ENCODE measurements at places on chromosomes 4 and X. TPM values are rescaled to one million over a fixed set of nuclear protein-coding genes. Genes with fewer than 3 reads are reported as not detected.

Gene TRIML2
- polyA plus RNA-seq = not detected

Gene BEX1
- polyA plus RNA-seq = not detected

Gene DKK2
- not detected for polyA plus RNA-seq

Gene MAGEA10
- polyA plus RNA-seq = not detected

Gene MAB21L2
- polyA plus RNA-seq = not detected

Gene GSPT2
- polyA plus RNA-seq = 0.40 TPM

Gene HSFX1
- polyA plus RNA-seq = not detected

DNA sequence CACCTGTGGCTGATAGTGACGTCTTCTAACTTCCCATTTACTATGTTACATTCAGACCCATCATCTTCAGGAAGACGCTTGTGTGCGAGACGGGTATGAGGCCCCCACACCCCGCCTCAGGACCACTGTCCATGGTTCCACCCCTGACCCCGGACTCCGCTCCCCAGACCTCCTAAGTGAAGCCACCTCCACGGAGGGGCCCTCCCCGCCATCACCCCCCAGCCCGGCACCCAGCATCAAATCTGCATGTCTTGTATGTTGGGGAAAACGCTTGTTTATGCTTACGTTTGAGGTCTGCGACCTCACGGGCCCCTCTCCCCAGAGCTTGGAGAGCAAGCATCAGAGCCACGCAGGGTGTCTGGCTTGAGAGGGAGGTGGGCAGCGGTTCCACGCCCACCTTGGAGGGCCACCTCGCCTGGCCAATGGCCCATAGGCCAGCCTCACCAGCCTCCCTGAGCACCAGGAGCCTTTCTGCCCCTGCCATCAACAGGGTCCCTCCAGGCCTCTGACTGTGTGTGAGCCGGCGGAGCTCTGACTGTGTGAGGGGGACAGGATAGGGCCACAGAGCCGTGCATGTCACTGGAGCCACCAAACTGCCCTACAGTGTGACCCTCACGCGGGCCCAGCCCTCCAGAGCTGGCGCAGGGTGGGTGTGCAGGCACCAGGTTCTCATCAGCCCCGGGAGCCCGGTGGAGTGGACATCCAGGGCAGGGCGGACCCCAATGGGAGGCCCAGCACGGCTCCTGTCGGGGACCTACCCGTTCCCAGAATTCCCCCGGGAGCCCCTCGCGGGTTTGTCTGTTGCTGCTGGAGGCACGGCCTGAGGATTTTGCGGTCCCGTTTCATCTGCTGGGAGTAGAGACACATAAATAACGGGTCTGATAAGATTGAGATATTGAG, 88.4 kb upstream of the NKX1-1 start:
- no peaks in the 10 kb centered on the region for H3K4me1 ChIP-seq
- no peaks in the 10 kb centered on the region for H3K27me3 ChIP-seq
- no peak overlapping the region for H3K4me3 ChIP-seq
- H3K27ac ChIP-seq = no peak overlapping the region

DNA sequence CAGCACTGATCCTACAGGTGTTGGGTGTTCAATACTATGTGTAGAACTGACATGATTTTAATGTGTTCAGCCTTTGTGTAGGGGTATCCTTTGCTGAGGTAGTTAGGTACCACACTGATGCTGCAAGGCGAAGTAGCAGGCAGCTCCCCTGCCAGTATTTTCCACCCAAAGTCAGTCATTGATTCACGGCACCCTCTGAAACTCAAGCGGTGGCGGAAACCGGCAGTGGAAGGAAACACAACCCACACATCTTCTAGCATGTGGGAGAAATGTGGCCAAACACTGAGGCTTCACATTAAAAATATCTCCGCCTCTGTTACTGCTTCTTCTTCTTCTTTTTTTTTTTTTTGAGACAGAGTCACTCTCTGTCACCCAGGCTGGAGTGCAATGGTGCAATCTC, 126.3 kb downstream of the AASDH start:
- DNase-seq = no peak
- H3K4me3 ChIP-seq = no peak overlapping the region
- no peaks in the 10 kb centered on the region for H3K27me3 ChIP-seq
- no peaks in the 10 kb centered on the region for H3K36me3 ChIP-seq
- no peaks in the 10 kb centered on the region for H3K4me1 ChIP-seq
- H3K27ac ChIP-seq = no peak overlapping the region

GRCh38 chr4:97142893-97143292, 1000.4 kb downstream of the STPG2 start:
- H3K27ac ChIP-seq = no peak overlapping the region
- H3K27me3 ChIP-seq = no peaks in the 10 kb centered on the region
- H3K36me3 ChIP-seq = no peaks in the 10 kb centered on the region
- DNase-seq = no peak
- no peaks in the 10 kb centered on the region for H3K4me1 ChIP-seq
- no peak overlapping the region for H3K4me3 ChIP-seq

- H3K27ac ChIP-seq = peak overlapping the region; percentile 66
- DNase-seq = peak; percentile 65
- peak overlapping the region; percentile 53 for H3K4me3 ChIP-seq
- H3K4me1 ChIP-seq = peaks cover 52% of the 10 kb centered on the region
- no peaks in the 10 kb centered on the region for H3K36me3 ChIP-seq
Measured at GRCh38 chr4:76208005-76208765, 5.4 kb downstream of the SCARB2 start.

GRCh38 chr4:112855058-112855457, 194.4 kb upstream of the ANK2 start:
- H3K36me3 ChIP-seq = no peaks in the 10 kb centered on the region
- H3K4me1 ChIP-seq = no peaks in the 10 kb centered on the region
- no peak overlapping the region for H3K4me3 ChIP-seq
- H3K27ac ChIP-seq = no peak overlapping the region
- no peaks in the 10 kb centered on the region for H3K27me3 ChIP-seq
- no peak for DNase-seq

DNA sequence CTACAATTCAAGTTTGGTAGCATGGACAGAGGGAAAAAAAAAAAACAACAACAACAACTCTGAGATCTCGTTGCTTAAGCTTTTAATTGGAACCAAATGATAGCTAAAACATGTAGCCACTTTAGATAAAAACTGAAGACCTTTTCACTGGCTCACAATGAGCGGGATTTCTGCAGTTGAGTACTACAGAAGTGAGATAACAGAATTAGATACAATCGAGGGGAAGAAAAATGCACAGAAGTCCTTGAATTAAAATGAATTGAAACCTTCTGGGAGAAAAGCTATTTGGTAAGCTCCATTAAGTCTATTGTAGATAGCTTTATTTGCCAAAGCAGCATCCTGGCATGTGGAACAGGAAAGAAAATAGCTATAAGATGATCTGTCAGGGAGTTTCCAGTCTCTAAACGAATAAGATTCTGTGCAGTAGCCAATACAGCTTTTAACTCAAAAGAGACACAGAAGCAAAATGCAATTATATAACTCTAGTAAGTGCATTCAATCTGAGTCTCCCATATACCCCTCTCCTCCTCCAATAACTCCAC, 248.5 kb downstream of the ENOX2 start:
- no peak overlapping the region for H3K4me3 ChIP-seq
- no peaks in the 10 kb centered on the region for H3K4me1 ChIP-seq
- H3K27ac ChIP-seq = no peak overlapping the region
- H3K27me3 ChIP-seq = no peaks in the 10 kb centered on the region
- no peak for DNase-seq

DNA sequence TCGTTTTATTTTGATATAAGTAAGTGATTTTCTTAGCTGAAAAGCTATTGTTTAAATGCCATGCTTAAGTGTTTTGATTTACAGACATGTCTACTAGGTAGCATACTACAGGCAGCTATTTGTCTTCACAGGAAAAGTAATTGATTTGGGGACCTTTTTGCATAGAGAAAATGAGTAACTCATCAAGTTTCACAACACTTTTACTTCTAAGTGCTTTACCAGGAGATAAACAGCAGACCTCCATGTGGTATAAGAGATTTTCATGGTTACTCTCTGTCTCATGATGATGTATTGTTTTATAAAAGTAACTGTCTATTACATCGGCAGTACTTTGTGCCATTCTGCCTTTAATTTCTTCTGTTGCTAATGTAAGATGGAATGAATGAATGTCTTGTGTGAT, 28.7 kb downstream of the RBPJ start:
- DNase-seq = no peak
- H3K4me1 ChIP-seq = peaks cover 15% of the 10 kb centered on the region
- no peak overlapping the region for H3K4me3 ChIP-seq
- H3K27me3 ChIP-seq = no peaks in the 10 kb centered on the region
- no peak overlapping the region for H3K27ac ChIP-seq

DNA sequence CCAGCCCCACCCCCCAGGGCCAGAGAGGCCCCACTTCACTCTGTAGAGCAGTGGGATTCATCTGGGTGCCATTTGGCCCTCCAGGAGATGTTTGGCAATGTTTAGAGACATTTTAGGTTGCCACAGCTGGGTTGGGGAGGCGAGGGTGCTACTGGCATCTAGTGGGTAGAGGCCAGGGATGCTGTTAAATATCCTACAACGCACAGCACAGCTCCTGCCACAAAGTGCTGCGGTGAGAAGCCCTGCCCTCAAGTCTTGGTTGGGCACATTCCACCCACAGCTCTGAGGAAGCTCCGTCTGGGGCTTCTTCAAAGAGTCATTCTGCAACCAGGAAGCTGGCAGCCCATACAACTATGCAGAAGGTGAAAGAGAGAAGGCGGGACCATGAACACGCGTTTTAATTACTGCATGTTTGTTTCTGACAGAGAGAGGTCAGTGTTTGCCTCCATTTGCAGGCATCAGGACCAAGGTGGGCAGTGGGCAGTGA, 48.1 kb upstream of the FAM9C start:
- H3K4me3 ChIP-seq = peak overlapping the region; percentile 31
- peak overlapping the region; percentile 95 for H3K27ac ChIP-seq

DNA sequence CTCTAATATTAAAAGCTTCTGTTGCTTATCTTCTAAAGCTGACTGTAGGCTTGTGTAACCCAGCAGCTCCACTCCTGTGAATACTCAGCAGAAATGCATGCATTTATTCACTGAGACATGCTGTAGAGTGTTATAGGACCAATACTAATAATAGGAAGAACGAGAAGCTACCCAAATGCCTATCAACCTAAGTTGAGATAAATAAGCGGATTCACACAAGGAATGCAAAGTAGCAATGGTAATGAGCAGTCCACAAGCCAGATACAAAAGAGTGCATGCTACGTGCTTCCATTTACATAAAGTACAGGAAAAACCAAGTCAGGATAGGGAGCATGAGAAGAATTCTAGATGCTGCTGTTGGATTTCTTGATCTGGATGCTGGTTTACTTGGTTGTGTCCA, 155.9 kb downstream of the AASDH start:
- H3K4me1 ChIP-seq = no peaks in the 10 kb centered on the region
- no peaks in the 10 kb centered on the region for H3K36me3 ChIP-seq
- no peak overlapping the region for H3K4me3 ChIP-seq
- no peaks in the 10 kb centered on the region for H3K27me3 ChIP-seq
- no peak for DNase-seq
- no peak overlapping the region for H3K27ac ChIP-seq

GRCh38 chr4:108532738-108533137, 87.6 kb upstream of the RPL34 start:
- no peak for DNase-seq
- no peaks in the 10 kb centered on the region for H3K27me3 ChIP-seq
- no peak overlapping the region for H3K4me3 ChIP-seq

DNA sequence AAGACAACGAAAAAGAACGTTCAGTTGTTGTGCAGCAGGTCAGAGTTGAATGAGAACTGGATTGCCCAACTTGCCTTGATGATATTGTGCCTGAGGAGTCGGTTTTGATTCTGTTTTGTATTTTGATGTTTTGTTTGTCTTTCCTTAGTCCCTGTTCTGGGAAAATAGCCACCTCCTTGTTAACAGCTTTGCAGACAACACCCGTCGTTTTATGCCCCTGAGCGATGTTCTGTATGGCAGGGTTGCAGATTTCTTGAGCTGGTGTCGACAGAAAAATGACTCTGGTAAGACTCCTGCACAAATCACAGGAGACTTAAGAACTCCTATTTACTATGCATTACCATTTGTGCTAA, 4.5 kb downstream of the BST1 start:
- no peak for DNase-seq
- H3K4me3 ChIP-seq = no peak overlapping the region
- H3K36me3 ChIP-seq = peaks cover 64% of the 10 kb centered on the region
- no peak overlapping the region for H3K27ac ChIP-seq
- H3K27me3 ChIP-seq = no peaks in the 10 kb centered on the region

- H3K4me3 ChIP-seq = no peak overlapping the region
- H3K27ac ChIP-seq = no peak overlapping the region
- DNase-seq = no peak
- H3K36me3 ChIP-seq = no peaks in the 10 kb centered on the region
Measured at GRCh38 chr4:1754336-1754735, 33.0 kb downstream of the TACC3 start.

- no peak overlapping the region for H3K4me3 ChIP-seq
- peaks cover 3% of the 10 kb centered on the region for H3K4me1 ChIP-seq
- H3K27ac ChIP-seq = no peak overlapping the region
- no peak for DNase-seq
Measured at GRCh38 chr4:152304220-152304619, 231.7 kb downstream of the FBXW7 start.

DNA sequence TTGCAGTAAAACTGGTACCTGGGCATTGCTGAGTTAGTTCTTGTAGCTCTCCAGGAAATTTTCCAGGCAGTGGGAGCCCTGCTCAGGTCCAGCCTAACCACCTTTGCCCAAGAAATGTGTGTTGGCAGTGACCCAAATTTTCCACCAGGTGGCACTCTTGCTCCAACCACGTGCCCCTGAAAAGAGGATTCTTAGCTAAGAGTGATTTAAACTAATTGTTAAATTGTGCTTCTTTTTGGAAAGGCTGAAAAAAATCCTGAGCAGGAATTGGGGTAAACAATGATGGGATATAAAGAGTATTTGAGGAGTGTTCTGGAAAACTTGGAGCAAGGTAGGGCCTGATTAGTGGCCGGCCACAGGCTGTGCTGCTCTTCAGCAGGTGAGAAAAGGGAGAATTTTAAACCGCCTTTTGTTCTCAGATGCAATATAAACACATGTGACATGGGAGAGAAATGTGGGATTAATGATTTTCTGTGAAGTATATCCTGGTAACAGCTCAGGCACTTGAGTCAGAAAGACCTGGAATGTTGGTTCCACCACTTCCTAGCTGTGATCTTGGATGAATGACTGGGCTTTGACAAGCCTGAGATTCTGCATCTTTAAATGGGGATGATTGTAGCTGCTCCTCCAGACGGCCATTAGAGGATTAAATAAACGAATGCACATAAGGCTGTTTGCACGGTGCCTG, 219.6 kb downstream of the PTTG2 start:
- peak; percentile 74 for DNase-seq
- no peak overlapping the region for H3K27ac ChIP-seq
- peaks cover 33% of the 10 kb centered on the region for H3K4me1 ChIP-seq
- no peaks in the 10 kb centered on the region for H3K27me3 ChIP-seq

- peaks cover 19% of the 10 kb centered on the region for H3K4me1 ChIP-seq
- no peak overlapping the region for H3K27ac ChIP-seq
Measured at GRCh38 chr4:54060116-54060515, 4.3 kb downstream of the CHIC2 start.
